ENCODE measurements at places on chromosomes 5 and 9.

DNA sequence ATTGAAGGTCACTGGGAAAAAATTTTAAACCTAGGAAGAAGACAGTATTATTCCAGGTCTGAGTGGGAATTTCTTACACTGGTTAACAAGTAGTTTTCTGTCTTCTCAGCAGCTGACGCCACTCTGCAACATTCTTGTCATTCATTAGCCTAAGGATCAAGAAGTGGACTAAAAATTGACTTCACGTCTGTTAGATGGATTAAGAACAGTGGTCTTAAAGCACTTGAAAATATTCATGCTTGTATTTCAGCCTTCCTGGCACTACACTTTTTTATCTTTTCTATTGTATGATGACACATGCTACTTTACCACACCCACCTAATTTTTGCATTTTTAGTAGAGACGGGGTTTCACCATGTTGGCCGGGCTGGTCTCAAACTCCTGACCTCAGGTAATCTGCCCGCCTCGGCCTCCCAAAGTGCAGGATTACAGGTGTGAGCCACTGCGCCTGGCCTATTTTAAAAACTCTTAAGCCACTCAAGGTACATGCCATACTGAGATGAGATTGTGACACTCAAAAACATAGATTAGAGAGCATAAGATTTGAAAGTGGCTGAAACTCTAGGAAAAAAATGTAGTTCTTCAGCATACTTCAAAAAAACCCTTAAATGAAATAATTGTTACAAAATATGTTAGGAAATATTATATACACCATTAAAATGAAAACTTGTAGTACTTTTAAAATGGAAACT lies 8.4 kb downstream of the MATR3 start:
- no peak for DNase-seq

DNA sequence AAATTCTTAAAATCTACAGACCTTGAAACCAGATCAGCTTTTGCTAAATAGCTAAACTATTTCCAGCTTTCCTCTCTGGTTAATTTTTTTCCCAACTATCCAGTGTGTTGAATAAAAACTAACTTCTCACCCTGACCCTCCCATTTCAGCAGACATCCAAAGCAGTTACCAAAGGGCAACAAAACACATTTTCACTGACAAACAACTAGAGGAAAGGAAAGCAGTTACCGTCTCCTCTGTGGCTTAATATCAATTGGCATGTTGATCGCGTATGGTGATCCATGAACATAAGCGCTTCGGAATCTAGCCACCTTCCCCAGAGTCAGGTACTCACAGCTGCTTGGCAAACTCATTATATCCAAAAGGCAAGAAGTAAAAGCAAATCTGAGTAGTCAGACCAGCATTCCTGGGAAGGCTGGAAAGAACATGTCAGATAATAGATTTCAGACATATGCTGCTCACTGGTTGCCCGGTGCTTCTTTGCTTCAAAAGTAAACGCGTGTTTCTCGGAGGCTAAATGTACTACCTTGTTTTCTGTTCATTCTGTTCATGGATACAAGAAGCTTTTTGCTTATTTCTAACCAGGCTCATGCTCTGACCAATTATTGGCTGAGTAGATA lies 463.4 kb downstream of the PDE4D start:
- DNase-seq, result no peak

GRCh38 chr9:116234081-116234480 lies 80.5 kb downstream of the PAPPA start:
- no peak for DNase-seq

GRCh38 chr5:123882319-123882964 lies 370.5 kb downstream of the CSNK1G3 start:
- no peak for DNase-seq

DNA sequence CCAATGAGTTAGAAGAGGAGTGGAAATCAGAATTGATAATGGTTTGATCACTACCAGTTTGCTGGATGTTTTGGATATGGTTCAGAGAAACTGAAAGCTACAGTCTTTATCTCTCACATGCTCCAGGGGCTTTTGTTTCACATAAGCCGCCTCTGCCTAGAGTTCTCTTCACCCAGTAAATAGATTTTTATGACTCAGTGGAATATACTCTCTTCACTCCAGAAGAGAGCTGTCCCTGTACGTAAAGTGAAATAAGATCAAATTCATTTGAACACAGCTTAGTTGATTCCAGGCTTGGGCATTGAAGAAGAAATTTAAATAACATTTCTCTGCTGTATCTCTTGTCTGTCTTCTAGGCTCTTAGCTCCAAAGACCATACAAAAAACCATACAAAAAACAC lies 184.9 kb downstream of the TRPM3 start:
- DNase-seq, result no peak

- DNase-seq, result no peak
These were observed 100.8 kb upstream of the TBCA start for GRCh38 chr5:77876862-77877502.

DNA sequence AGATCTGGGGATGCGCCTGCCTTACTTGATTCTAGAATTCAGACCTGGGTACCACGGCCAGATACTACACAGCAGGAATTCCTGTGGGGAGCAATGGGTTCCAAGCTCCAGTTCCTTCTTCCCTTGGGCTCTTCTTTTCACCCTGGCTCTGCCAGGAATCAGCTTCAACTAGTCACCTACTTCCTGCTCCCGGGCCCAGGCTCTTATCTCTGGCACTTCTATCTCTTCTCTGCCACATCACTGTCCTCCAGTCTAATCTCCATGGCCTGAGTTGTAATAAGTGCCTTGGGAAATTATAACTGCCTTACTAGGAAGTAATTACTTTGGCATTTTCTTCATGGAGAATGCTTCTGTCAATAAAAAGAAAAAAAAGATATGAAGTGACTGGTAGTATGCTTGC lies 26.2 kb upstream of the SERINC5 start:
- no peak for DNase-seq

DNA sequence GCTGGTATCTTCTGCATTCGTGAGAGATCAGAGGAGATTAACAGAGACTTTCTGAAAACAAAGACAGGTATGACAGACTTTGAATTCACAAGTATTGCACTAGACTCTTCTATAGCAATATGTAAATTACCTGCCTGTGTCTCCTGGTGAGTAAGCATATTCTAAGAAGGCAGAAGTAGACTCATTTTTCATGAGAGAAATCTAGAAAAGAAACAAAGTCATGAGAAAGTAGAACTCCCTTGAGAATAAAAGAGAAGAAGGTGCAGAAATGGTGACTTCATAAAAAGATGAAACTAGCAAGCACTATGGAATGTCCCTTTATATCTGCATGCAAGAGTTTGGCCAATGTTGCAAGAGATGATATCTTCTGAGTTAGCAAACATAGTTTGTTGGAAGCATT lies 419.8 kb downstream of the DMRT2 start:
- no peak for DNase-seq

DNA sequence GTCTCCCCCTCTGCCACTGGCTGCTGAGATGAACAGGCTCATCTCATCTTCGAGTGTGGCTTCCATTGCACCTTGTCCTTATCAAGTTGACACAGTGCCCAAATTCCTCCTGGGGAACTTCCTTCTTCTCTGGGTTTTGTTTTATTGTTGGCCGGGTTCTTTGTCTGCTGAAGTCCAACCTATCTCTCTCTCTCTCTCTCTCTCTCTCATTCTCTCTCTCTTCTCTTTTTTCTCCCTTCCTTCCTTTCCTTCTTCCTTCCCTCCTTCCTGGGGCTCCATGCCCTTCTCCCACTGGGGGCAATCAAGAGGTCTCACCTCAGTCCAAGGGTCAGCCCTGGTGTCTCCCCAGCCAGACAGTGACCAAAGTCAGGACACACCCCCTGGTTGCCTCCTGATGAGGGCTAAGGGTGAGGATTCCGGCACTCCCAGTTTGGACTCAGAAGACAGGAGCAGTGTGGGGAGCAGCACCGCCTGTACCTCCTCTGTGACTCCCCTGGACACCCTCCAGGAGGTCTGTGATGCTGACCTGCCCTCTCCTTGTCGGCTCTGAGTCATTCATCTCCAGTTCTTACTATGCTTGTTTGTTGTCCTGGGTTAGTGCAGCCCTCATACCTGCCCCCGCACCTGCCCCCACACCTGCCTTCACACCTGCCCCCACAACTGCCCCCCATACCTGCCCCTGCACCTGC lies 30.7 kb downstream of the KCNT1 start:
- no peak for DNase-seq

DNA sequence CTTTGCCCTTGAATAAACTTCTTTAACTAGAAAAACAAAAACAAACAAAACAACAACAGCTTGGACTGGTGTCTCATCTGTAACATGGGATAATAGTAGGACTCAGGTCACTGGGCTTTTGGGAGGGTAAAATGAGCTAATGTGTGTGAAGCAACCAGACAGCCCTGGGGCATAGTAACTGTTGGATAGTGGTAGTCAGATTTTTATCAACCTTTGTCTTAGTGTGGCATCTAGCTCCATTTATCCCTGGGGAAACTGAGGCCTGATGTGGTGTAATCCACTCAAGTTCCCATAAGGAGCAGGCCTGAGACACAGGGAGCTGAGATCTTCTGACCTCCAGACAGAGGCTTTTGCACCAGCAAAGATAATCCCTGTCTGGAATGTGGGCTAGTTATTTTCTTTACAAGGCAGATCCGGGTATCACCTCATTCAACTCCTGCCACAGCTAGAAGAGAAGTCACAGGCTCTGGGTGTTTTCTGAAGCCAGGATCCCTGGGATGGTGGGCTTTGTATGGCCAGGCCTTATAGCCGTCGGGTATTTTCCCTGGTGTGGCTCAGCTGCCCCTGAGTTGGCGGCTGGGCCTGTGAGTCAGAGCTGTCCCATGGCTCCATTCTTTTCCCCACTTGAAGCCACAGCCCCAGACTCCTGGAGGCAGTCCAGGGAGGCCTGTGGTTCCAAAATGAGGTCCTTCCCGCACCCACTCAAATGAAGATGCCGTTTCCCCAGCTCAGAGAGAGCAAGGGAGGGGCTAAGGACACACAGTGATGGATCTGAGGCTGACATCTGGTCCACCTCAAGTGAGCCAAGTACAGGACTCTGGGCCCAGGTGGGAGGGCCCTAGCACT lies 26.1 kb upstream of the CSF1R start:
- DNase-seq, result no peak

DNA sequence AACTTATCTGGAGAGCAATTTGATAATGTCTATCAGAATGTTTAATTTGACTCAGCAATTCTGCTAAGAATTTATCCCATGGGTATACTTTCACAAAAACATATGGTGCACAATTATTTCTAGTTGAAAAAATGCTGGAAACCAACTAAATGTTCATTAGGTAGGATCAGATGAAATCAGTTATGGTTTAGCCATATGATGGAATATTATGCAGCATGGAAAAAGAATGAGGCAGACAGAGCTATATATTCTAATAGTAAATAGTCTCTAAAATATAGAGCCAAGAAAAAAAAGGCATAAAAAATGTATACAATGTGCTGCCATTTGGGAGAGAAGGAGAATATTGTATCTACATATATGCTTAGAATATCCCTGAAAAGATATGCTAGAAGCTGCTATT lies 3.6 kb upstream of the SPATA6L start:
- DNase-seq, result no peak

DNA sequence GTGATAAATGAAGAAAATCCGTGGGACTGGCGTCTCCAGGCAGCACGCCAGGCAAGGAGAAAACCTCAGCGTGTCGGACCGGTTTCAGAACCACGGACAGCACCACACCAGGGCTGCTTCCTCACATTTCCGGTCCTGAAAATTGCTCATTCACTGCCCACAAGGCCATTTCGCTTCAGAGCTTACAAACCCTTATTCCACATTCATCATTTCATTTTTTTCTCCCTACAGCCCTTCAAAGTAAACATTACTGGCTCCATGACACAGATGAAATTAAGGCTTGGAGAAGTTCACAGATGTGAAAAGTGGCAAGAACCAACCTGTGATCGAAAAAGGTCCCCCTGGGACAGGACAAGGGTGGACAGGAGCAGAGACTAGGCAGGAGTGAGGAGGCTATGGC lies 1.5 kb upstream of the GPRIN1 start:
- DNase-seq, result peak; percentile 48

GRCh38 chr5:79562351-79563246 lies 48.7 kb upstream of the HOMER1 start:
- no peak for DNase-seq

DNA sequence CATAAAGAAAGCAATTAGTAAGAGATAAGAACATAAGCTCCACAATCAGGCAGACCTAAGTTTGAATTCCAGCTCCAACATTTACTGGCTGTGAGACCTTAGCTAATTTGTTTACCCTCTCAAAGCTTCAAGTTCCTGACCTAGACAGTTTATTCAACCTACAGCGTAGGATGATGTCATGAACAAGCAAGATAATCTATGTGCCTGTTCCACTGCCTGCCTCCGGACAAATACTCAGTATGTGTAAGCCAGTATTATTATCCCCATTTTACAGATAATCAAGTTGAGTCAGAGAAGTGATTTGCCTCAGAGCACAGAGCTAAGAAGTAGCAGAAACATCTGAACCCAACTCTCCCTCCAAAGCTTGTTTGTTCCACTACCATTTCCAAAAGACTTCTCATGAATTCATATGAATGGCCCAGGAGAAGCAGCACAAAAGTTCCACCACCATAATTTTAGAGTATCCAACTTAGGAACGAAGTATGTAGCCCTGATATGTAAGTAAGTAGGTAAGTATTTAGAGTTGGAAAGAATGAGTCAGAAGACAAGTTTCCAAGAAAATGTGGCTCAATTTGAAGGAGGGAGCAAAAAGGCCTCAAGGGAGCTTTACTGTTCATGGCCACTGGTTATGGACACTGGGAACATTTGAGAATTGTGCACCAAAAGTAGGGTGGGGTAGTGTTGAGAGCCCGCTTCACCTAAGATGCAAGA lies 398.2 kb downstream of the NFIB start:
- no peak for DNase-seq

- no peak for DNase-seq
These were observed 20.4 kb upstream of the SMC2 start for GRCh38 chr9:104073770-104074133.

DNA sequence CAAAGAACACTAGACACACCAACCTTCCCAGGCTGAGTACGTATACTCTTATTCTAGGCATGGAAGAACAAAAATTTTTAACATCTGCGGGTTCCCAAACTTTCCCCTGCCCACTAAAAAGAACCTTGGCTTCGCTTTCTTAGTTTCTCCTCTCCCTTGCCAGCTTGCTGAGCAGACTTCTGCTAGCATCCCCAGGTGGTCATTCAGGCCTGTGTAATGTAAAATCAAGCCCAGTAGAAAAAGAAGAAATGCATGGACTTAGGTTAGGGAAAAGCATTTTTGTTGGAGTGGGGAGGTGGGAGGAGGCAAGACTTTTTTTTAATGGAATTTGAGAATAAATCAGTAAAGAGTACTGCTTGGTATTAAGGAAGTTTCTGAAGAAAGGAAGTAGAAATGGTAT lies 331.0 kb upstream of the TLE4 start:
- DNase-seq, result no peak

- no peak for DNase-seq
These were observed 27.3 kb downstream of the ANP32B start for GRCh38 chr9:98010445-98010844.

DNA sequence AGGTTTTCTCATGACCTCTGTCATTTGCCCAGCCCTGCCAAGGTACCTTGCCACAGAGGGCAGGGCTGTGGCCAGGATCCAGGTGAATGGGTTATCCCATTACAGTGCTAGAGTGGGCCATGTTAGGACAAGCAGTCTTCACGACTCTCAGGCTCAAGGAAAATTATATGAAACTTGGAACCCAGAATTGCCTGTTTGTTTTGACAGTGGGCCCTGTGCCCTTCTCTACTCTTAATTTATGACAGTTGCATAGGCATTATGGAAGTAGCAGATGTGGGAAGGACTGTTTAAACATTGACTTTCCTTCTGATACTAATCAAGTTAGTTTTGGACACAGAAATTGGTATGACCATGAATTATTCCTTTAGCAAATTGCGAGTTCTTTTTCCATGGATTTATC lies 41.7 kb downstream of the ITGA2 start:
- no peak for DNase-seq

- no peak for DNase-seq
These were observed 114.3 kb upstream of the TSLP start for GRCh38 chr5:110956913-110957813.

GRCh38 chr9:135523521-135524129 lies 2.4 kb downstream of the LCN1 start:
- no peak for DNase-seq
